Activated CD4-positive, alpha-beta T cell treated with anti-CD3 and anti-CD28 coated beads for 48 hours (primary cell): ENCODE measurements at places on chromosomes 13 and 19.

DNA sequence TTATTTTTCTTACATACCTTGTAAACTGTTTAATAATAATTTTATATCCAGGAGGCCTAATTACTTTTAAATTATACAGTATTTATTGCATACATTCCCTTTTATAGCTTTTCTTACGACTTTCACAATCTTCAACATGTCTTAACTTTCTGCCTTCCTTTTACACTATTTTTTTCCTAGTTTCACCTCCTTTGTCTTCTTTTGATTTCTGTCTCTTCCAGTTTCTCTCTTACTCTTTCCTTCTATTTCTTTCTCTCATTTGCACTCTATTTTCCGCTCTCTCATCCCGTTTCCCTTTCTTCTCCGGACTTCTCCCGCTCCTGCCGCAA lies 11.5 kb downstream of the ZNF552 start:
- DNase-seq: no peak

GRCh38 chr13:40464337-40465014 lies 202.0 kb downstream of the FOXO1 start:
- no peak for DNase-seq

DNA sequence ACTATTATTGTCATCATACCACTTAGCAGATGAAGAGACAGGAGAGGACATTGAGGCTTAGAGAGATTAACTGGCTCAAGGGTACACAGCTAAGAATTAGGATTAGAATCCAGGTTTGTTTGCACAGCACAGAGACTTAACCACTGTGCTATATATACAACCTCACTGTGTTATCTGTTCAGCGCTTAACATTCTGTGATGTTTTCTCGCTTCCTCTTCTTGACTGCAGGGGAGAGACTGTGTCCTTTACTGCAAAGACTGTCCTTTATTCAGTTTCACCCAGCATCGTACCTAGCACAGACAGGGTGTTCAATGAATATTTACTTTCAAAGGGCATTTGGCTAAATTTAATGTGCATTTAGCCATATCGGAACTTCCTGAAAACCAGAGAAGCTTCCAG lies 54.9 kb upstream of the PCDH8 start:
- DNase-seq: no peak

DNA sequence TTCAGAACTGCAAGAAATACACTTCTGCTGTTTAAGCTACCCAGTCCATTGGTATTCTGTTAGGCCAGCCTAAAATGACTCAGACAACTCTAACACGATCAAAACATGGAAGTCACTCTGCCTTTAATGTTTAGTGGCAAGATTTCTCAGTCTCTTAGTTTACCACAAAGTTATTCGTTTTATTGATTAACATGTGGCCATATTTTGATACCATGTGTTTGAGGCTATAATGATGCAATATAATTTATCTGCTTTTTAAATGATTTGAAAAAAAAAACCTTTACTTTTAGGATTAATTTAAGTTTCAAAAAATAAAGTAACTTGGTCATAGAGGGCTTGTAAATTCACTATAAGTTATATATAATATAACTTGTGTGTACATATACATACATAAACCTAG lies 223.4 kb downstream of the SPRY2 start:
- DNase-seq: no peak

DNA sequence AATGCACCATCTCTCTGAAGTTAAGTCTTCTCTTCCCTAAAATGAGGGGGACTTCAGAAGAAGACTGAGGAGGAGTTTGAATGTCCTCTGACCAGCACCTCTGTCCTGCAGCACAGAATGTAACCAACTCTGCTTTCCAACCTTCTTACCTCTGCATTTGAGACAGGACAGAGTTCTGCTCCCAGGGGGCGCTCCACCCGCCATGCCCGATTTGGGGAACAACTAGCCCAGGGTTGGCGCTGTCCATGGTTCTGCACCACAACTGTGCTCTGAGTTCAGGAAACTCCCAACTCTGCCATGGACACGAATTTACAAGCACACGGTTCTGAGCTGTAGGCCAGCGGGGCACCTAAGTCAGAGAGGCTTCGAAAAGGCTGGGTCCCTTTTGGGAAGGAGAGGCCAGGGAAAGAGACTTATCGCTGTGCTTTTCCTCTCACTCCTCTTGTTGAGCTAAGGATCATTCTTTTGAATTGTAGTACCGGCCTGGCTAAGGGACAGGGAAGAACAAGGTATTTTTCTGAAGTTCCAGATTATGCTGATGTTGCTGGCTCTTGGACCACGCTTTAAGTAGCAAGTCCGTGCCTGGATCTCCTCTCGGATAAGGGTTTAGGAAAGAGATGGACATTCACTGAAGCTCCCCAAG lies 22.2 kb downstream of the SIGLEC5 start:
- DNase-seq: peak; percentile 84

GRCh38 chr13:32024750-32025149 lies 6.8 kb upstream of the FRY start:
- DNase-seq: no peak

- no peak for DNase-seq
These were observed 19.2 kb upstream of the ZNF331 start for GRCh38 chr19:53518716-53519115.

- DNase-seq: peak; percentile 33
These were observed 535 bp downstream of the BSG start for GRCh38 chr19:572743-573518.

- no peak for DNase-seq
These were observed 28.3 kb downstream of the CYP2B6 start for GRCh38 chr19:41019346-41019745.

GRCh38 chr19:8561075-8561764 lies 16.0 kb downstream of the MYO1F start:
- DNase-seq: no peak

DNA sequence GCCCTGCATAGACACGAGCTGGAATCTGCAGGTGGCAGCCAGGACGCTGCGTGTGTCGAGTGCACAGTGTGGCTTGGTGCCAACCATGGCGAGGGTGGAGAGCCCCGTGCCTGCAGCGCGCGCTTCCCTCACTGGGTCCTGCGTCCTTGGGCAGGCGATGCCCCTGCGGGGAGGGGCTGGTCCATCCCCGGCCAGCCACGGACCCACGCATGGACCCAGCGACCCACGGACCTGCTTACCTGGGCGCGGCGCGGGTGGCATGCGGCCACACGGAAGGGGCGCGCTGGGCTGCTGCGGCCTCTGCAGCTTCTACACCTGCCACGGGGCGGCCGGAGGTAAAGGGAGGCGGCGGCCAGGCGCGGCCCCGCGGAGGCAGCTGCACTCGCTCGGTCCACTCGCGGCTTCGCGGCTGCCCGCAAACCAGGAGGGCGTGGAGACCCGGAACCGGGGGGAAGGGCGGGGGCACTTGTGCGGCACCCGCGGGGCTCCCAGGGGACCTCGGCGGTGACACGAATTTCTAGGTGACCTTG lies 569 bp upstream of the MCF2L start:
- peak; percentile 57 for DNase-seq

- DNase-seq: no peak
These were observed 5.8 kb upstream of the ERCC2 start for GRCh38 chr19:45376045-45376724.

DNA sequence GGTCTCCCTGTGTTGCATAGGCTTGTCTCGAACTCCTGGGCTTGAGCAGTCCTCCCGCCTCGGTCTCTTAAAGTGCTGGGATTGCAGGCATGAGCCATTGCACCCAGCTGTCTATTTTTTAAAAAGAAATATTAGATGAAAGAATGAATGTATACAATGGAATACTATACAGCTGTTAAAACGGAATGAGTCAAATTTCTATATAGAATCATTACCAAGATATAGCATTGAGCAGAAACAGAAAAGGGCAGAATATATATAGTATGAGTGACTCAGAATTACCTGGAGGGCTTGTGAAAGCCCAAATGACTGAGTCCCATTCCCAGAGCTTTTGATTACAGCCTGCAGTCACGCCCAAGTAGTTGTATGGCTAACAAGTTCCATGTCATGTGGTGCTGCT lies 4.4 kb downstream of the DACT3 start:
- peak; percentile 43 for DNase-seq

- DNase-seq: no peak
These were observed 42.7 kb downstream of the ING1 start for GRCh38 chr13:110756219-110756631.

- DNase-seq: peak; percentile 58
These were observed 6.0 kb downstream of the PLPPR2 start for GRCh38 chr19:11361037-11361770.
